ENCODE measurements at places on chromosomes 13 and 19.

DNA sequence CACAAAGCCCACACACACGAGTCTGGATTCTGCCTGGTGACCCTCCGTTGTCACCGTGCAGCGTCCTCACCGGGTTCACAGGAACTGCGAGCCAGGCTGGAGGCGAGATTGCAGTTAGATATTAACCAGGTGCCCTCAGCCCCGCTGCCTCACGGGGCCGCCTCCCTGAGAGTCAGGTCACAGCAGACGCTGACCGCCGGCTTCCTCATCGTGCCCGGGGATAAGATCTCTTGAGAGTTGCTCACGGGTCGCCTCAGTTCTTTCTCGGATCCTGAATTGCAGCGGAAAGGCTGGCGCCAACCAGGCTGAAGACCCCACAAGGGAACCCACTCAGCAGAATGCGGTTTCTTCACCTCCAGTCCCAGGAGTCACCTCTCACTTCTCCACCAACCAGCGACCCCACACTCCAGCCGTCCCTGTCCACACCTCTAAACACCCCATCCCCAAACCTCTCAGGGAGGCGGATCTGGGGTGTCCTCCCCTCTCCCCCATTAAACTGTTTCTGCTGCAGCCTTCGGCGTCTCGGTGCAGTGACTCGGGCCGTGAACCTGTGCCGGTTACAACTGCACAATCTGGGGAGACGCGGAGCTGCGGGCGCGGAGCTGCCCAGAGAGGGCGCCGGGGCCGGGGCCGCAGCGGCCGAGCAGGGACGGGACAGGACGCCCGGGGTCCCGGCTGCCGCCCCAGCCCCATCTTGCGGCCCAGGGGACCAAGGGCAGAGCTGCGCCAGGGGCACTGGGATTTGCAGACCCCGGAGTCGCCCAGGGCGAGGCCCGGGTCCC, 591 bp downstream of the ZNF823 start:
- peak; percentile 19 for DNase-seq

DNA sequence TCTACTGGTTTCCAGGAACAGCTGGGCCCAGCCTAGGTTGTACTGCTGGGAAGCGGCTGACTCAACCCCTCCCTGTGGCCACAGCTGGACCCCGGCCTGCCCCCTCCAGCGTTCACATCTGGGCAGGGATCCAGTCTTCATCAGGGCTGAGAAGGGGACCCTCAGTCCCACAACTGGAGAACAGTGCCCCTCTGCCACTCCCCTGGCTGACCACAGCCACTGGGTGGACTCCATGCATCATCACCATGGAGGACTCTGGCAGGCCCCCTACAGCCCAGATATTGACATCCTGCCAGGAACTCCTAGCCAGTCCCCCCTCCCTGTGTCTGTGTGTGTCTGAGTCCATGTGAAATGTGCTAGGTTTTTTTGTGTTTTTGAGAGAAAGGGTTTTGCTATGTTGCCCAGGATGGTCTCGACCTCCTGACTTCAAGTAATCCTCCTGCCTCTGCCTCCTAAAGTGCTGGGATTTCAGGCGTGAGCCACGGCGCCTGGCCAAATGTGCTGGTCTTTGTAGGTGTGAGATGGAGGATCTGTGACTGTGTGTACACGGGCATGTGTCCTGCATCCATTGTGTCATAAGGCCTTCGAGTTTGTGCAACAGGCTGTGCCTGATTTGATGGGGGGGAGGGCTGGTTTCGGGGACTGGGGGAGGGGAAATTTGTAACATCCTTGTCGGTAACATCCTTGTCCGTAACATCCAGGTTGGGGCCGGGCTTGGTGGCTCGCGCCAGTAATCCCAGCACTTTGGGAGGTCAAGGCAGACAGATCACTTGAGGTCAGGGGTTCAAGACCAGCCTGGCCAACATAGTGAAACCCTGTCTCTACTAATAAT, 4.0 kb upstream of the HOOK2 start:
- DNase-seq, result no peak

- no peak for DNase-seq
Observed at GRCh38 chr19:14159059-14159458, 22.7 kb upstream of the ASF1B start.

DNA sequence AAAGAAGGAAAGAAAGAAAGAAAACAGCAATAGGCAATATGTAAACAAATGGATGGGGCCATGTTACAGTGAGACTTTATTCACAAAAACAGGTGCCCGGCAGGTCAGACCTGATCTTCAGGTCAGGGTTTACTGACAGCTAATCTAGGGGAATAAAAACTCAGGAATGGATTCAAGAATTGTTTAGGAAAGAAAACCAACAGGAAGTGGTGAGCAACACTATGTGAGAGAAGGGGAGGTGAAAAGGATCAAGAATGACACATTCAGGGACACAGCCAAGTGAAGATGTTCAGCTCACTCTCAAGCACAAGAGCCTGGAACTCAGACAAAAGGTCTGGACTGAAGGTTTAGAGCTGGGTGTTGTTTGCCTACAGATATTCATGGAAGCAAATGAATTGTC, 244.5 kb downstream of the EFNB2 start:
- no peak for DNase-seq

- peak; percentile 80 for DNase-seq
Observed at GRCh38 chr19:48819366-48819816, 8.6 kb upstream of the BCAT2 start.

- no peak for DNase-seq
Observed at GRCh38 chr13:95406176-95406575, 104.9 kb upstream of the ABCC4 start.

DNA sequence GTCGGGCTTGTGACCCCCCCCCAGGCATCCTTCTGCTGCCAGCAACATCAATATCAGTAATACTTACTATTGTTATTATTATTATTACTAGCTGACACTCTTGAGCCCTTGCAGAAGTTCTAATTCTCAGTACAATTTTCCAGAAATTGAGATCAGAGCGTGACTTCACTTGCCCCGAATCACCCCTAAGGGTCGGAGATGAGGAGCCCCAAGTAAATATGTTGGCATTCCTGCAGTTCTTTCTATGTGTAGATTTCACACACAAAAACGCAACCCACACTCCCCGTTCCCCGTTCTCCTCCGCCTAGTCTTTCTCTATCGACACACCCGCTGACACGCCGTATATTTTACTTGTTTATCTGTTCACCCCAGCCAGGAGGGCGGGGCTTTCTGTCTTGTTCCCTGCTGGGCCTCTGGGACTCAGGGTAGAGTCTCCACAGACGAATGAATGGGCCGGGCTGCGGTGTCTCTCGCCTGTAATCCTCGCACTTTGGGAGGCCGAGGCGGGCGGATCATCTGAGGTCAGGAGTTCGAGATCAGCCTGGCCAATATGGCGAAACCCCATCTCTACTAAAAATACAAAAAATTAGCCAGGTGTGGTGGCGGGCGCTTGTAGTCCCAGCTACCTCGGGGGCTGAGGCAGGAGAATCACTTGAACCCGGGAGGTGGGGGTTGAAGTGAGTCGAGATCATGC, 14.7 kb downstream of the TLE5 start:
- DNase-seq, result peak; percentile 87

GRCh38 chr13:113963376-113963775, 10.5 kb downstream of the C13orf46 start:
- peak; percentile 76 for DNase-seq

DNA sequence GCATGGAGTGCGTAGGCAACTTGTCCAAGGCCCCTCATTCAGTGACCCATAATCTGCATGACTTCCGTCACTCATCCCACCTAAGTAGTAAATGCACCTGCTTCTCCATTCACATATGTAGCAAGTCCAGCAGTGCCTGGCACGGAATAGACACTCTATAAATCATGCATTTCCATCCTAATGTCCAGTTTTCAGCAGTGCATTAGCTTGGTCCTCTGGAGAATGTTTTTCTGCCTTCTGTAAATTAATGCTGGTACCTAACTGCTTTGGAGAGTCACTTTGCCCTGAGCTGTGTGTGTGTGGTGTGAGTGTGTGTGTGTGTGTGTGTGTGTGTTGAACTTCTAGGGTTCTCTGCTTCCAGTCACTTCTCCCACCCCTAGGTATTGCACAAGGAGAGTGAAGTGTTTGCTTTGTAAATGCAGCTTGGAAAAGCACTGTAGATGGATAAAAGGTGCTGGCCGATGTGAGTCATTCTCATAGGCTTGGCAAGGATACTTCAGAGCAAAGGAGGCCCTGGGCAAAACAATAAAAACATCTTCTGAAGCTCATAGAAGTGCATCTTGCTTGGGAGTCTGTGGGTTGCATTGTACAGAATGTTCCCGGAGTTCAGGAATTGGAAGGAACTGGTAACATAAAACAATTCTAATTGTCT, 181.8 kb downstream of the KATNAL1 start:
- DNase-seq, result no peak

Data from posterior cingulate gyrus (tissue), 11 donors.